Activated CD8-positive, alpha-beta memory T cell treated with anti-CD3 and anti-CD28 coated beads for 4 hours (primary cell): ENCODE measurements at places on chromosomes 4 and X.

DNA sequence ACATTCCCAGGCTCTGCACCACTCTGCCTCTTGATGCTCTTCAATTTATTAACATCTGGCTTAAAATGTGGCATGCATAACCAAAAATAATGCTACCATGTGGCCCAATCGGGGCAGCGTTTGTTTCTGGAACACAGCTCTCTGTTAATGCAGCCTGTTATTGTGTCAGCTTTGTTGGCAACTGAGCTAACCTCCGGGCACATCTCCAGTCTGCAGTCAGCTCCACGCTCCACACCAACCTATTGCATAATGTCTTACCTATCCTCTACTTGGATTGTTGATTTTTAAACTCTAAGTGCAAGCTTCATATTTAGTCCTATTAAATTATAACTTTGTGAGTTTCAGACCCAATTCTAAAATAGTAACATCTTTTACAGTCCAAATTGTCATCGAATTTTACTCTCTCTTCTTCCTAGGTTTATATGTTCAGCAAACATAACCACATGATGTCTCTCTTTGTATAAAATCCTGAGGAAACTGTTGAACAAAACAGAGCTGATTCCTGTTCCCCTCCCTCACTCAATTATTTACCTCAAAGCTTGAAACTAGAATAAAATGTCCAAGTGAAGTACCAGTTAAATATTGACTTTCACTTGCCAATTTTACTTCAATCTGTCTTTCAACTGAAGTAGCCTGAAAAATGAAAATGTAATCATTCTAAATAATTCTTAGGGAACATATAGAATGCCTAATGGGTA is 92.2 kb upstream of the RAPGEF2 start:
- no peak for DNase-seq

DNA sequence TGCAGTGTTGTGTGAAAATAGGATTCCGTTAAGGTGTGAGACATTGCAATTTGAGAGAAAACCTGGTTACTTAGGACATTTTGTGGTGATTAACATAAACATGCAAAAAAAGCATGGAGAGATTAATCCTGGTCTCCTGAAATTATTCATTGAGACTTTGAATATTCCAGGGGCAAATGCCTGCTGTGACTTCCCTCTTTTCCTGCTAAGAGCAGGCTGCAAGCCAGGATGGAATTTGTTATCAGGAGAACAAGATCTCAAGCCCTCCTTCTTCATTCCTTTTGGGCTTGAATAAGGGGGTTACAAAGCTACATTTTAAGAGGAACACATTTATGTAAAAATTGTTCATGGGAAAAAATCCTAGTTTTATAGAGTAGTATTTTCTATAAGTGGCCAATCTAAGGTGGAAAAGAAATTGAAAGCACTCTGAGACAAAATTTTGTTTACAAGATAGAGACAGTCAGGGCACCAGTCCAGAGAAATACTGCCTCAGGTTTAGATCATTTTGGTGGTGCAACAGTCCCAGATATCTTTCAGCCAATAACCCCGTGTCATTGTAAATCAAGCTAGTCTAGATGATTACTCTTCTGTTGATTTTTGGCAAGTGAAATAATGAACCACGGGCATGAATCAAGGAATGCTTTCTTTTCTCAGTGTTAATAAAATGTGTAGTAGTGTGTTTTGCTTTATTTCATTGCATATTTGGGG is 1528.3 kb upstream of the AGA start:
- no peak for DNase-seq

- no peak for DNase-seq
Measured at GRCh38 chrX:19195243-19195610, 73.0 kb upstream of the ADGRG2 start.

GRCh38 chr4:55372259-55372658 is 23.5 kb upstream of the TMEM165 start:
- no peak for DNase-seq

DNA sequence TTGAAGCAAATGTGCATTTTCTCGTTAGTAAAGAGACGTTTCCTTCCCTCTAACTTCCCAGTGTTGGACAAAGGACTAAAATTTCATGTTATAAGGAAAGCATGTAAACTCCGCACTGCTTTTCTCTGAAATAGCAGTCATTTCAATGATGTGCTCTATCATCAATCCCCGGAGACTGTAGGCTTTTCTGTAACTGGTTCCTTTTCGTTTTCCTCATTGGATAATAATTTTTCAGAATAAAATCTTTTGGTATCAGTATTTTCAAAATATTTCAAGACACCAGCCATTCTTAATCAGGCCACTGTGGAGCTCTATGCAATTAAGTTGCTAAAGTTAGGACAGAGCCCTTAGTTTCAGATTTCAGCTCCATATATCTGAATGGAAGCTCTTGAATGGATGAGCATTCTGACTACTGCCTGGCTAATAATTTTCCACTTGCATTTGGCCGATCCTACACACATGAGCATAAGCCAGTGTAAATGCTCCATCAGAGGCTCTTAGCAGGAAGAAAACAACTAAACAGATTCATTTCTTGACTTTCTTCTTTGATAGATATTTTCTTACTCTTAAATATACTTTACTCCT is 157.7 kb downstream of the CHIC2 start:
- DNase-seq, result no peak

GRCh38 chr4:111652236-111652635 is 493.0 kb upstream of the FAM241A start:
- DNase-seq, result no peak

DNA sequence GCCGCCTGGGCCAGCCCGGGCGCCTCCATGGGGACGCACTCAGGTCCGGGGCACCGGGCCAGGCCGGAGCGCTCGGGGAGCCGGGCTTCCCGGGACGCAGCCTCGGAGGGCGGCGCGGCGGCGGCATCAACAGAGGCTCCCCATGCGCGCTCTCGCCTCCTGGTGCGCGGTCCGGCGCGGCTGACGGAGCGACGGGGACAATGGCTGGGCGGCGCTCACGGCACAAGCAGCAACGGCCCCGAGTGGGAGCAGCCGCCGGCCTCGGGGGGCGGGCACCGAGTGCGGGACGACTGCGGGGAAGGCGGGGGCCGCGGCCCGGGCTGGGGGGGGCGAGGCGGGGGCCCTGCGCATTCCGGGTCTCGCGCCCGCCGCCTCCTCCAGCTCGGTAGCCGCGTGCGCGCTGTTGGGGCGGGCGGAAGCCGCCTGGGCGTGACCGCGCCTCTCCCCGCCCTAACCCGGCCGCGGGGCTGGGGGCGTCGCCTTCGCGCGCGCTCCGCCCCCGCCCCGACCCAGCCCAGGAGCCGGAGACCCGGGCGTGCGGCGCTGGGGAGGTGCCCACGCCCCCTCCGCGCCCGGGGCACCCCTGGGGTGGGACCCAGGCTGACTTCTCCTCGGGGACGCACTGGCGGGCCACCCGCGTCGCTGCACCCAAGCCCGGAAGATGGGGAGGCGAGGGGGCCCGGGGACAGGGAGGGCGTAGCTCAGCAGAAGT is at the start of gene PRKX:
Gene PRKX, minus strand, starts transcription at position 425 of the 712 bp plus-strand sequence. Its CDS starts 396 bp downstream, at position 29.
- peak; percentile 48 for DNase-seq

DNA sequence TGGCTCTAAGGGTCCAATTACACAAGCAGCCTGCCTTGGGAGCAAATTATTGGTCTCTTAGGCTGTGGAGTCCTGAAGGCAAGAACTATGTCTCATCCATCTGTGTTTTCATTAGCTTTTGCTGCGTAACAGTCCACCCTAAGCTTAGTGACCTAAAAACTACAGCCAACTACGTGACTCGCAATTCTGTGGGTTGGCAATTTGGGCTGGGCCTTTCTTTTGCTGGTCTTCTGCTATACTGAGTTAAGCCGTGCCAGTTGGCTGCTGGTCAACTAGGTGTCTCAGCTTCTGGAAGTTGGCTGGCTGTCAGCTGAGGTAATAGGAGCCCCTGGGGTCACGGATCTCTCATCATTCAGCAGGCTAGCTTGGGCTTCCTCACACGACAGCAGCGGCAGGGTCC is 205.6 kb upstream of the S100G start:
- no peak for DNase-seq

DNA sequence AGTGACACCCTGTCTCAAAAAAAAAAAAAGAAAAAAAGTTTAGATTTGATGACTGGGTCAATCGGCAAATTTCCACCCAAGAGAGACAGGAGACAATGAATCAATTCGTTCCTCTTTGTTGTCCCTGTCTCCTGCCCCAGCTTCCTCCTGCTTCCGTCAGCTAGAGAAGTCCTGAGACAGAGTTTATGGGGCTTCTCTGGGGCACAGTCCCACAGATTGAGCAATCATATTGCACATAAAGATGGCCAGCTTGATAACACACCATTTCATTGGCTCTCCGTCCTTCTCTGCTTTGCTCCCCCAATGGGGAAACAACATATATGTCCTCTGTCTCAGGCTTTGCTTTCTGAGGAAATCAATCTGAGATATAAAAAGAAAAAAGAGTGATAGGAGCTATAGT is 78.4 kb upstream of the FUNDC1 start:
- DNase-seq, result no peak

- no peak for DNase-seq
Measured at GRCh38 chrX:81202456-81202819, 536 bp downstream of the SH3BGRL start.

DNA sequence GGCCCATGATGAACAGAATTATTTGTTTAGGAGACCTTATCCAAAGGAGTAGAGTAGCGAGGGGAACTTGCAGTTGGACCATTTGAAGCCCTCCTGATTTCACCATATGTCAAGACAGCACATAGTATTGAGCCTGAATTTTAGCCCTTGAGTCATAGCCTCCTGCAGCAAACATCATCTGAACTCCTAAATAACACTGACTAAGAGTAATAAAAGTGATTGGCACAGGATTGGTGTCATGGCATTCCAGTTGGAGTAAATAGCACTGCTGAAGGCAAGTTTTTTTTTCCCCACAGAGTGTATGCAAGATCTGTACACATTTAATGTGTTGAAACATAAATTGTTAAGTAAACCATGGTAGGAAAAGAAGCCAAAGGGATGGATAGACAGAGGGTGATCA is 89.0 kb downstream of the COMMD8 start:
- no peak for DNase-seq

DNA sequence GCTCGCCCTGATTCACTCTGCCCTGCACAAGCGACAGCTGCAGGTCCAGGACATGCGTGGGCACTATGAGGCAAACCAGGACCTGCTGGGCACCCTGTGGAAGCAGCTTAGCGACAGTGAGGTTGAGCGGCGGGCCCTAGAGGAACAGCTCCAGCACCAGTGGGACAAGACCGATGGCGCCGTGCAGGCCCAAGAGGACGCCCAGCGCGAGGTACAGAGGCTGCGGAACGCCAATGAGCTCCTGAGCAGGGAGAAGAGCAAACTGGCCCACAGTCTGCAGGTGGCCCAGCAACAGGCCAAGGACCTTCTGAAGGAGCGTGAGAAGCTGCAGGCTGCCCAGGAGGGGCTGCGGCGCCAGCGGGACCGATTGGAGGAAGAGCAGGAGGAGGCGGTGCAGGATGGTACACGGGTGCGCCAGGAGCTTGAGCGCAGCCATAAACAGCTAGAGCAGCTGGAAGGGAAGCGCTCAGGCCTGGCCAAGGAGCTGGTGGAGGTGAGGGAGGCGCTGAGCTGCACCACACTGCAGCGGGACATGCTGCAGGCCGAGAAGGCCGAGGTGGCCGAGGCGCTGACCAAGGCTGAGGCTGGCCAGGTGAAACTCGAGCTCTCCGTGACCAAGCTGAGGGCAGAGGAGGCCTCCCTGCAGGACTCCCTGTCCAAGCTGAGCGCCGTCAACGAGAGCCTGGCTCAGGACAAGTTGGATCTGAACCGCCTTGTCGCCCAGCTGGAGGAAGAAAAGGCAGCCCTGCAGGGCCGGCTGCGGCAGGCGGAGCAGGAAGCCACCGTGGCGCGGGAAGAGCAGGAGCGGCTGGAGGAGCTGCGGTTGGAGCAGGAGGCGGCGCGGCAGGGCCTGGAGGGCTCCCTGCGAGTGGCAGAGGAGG is 12.8 kb downstream of the SMIM10L2A start:
- DNase-seq, result no peak

DNA sequence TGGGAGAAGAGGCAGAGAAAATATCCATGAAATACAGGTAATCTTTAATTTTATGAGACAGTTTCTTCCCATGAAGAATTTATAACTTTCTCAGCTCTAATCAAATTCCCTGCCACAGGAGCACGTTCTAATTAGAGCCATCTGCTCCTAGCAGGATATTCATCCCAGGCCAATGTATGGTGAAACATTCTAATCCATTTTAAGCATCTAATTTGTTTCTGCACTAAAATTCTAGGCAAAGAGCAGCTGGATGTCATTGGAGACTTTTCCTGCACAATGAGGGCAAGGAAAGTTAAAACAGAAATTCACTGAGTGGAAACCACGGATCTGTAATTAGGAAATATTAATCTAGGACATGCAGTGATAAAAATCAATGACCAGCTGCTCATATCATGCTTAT is 107.7 kb upstream of the ZFP42 start:
- no peak for DNase-seq

DNA sequence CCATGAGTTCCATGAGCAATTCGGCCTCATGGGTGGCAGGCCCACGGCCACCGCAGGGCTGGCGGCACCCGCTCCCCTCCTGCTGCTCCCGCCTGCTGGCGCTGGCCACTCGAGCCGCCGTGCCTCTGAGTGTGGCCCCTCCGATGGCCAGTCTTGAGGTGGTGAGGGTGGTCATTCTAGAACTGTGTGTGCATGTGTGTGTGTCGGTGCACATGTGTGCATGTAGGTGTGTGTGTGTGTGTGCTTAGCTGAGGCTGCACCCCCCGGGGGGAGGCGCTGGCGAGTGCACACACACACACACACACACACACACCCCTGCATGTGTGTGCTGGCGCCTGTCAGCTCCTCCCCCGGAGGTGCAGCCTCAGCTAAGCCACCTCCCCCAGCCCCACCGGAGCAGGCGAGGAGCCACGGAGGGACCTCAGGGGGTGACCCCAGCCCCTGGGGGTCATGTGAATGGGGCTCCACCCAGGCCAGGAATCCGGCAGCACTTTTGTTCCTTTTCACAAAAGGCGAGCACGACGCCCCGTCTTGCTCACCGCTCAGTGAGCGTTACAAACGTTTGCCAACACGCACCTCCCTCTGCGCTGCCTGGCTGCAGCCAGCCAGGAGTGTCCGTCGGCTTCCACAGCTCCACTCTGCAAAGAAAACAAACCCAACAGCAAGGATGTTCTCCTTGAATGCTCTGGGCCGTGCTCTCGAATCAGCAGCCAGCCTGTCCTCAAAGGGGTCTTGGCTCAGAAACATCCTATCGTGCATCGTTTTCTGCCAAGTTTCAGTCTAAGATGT is 29.9 kb downstream of the FGFRL1 start:
- DNase-seq, result no peak

DNA sequence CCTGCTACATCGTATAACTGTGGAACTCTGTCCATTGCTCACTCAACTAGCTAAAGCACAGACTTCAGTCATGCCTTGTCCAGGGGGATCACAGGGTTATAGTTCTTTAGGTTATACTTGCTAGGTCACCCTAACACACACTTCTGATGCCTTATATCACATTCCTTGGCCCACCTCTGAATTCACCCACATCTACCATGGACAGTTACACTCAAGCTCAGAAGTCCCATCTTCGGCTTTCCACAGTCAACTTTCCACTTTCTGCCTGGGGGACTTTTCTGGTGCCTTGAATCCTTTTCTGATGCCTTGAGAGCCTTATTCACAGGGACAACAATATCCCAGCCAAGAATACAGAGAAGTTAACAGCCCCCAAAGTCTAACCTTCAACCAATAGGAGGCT is 129.2 kb upstream of the MAOA start:
- DNase-seq, result no peak

GRCh38 chr4:109011241-109012026 is 248.6 kb upstream of the ETNPPL start:
- no peak for DNase-seq

- no peak for DNase-seq
Measured at GRCh38 chr4:120331486-120332370, 265.1 kb upstream of the MAD2L1 start.

GRCh38 chr4:61741327-61742096 is 541.4 kb downstream of the ADGRL3 start:
- no peak for DNase-seq

- no peak for DNase-seq
Measured at GRCh38 chrX:57587062-57587461, 4.7 kb upstream of the ZXDB start.
